AG04449 (cell line): ENCODE measurements at places on chromosomes 6 and 20.

DNA sequence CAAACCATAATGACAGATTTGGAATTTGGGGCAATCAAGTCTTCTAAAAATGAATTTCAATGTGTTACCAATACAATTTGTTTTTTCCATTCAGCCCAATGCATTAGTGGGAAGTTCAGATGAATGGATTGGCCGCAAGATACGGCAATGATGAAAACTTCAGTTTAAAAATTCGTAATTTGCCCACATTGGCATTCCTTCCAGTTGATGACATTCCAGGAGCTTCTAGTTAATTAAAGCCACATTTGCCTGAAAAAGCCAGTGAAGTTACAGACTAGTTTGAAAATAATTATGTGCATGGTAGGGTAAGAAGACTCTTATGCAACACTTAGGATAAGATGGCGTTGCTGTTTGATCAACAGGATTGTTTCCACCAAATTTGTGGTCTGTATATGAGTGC is 46.2 kb downstream of the NHLRC1 start:
- DNase-seq, result peak; percentile 16

GRCh38 chr6:79064635-79065034 is 13.4 kb downstream of the PHIP start:
- no peak for DNase-seq

GRCh38 chr20:6122873-6123648 is at the start of gene FERMT1:
Gene FERMT1 (minus strand): TSS chr20:6123030. CDS start chr20:6119554, 3,476 bp downstream.
- DNase-seq, result no peak

DNA sequence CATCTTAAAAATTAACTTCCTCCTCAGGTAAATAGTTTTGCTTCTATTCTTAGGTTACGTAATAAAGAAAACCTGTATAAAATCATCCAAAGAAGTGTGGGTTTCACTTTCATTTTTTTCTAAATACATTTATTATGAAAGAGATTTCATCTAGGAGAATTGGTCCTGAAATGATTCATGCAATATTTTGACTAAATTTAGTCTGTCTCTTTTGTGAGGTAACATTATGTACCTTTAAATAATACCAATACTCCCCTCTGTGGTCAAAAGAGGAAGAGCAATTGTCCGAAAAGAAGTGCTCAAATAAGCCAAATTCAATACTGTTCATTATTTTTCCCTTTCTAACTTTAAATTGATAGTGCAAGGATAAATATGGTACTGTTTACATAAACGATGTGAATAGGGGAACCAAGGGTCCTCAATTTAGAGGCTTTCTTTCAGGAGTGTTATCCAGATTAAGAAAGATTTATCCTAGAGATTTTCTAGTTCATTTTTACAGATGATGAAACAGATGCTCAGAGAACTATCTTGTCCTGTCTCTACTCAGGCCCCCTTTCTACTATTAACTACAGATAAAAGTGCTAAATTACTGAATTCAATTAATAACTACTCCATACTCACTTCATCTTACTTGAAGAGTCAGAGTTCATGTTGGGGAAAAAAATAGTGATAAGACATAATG is 26.2 kb downstream of the CYP39A1 start:
- DNase-seq, result no peak

- no peak for DNase-seq
Observed at GRCh38 chr6:129793447-129793846, 67.7 kb downstream of the TMEM244 start.

- no peak for DNase-seq
Observed at GRCh38 chr20:58784321-58785074, 66.2 kb downstream of the GNAS-AS1 start.

GRCh38 chr6:166903027-166903426 is 53.3 kb downstream of the RNASET2 start:
- DNase-seq, result no peak

DNA sequence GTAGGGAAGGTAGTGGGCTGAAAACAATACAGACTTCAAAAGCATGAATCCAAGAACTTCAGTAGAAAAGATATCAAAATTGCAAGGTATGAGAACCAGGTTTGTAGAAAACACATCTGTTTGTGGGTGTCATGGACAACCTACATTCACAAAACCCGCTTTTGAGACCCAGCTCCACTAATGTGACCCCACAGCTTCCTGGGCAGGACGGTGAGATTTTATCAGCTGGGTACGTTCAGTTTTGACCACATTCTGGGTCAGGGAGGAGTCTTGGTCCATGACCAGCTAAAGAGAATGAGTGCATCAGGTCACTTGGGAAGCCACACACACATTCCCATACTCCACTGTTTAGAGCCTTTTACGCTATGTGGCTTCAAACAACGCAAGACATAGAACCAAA is 77.1 kb downstream of the BCAS1 start:
- no peak for DNase-seq

DNA sequence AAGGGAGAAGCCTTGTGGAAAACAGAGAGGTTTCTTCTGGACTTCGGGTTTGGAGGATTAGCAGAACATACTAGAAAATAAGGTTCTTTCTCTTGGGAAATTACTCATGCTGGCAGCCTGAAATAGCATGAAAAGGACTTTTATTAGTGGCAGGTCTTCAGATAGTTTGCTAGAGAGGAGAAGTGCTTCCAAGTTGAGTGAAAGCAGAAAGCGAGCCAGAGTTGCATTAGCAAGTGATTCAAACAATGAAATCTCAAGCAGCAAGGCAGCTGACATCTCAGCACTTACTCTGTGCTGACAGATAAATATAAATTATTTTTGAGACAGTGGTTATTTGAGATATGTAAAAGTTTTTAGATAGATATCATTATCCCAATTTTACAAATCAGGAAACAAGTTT is 91.9 kb downstream of the PLCB4 start:
- DNase-seq, result no peak

DNA sequence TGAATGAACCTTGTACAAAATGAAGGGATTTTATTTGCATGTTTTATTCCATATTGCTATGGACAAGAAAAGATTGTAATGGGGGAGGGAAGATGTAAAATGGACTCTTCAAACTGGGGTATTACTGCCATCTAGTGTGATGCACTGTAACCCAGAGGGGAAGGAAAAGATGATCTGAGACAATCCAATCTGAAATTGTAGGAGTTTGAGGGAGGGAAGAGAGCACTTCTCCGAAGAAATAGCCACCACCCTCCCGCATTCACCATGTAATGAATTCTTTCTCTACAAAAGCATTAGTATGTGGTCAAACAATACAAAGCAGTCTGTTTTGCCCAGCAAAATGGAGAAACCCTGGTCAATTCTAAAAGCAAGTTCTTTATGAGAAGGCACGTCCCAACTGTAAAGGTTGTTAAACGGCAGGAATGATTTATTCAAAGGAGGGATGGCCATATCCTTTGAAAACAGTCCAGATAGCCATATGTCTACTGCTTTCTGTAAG is 679.5 kb upstream of the NRSN1 start:
- peak; percentile 23 for DNase-seq

DNA sequence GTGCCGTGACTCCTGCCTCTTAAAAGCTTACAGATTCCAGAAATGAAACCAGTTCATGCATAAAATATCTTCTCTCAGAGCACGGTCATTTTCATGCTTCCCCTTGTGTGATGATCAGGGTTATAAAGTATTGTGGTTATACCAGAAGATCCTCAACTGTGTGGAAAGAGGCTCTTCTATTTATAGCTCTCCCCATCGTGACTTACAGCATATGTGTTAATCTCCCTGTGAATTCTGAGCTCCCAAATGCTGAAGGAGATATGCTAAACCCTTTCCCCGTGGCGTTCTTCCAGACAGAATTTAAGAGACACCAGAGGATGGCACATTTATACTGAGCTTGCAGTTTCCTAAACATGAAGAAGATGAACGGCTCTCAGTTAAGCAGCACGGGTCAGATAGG is 158.8 kb downstream of the CDH26 start:
- DNase-seq, result peak; percentile 67
